Fibroblast of skin of scalp (primary cell): ENCODE measurements at places on chromosomes 4 and X.
A peak's percentile ranks its signal among the peaks of the same experiment; 100 is the strongest.

GRCh38 chr4:94304365-94304971 lies 38.2 kb downstream of the HPGDS start:
- DNase-seq, result peak; percentile 34

DNA sequence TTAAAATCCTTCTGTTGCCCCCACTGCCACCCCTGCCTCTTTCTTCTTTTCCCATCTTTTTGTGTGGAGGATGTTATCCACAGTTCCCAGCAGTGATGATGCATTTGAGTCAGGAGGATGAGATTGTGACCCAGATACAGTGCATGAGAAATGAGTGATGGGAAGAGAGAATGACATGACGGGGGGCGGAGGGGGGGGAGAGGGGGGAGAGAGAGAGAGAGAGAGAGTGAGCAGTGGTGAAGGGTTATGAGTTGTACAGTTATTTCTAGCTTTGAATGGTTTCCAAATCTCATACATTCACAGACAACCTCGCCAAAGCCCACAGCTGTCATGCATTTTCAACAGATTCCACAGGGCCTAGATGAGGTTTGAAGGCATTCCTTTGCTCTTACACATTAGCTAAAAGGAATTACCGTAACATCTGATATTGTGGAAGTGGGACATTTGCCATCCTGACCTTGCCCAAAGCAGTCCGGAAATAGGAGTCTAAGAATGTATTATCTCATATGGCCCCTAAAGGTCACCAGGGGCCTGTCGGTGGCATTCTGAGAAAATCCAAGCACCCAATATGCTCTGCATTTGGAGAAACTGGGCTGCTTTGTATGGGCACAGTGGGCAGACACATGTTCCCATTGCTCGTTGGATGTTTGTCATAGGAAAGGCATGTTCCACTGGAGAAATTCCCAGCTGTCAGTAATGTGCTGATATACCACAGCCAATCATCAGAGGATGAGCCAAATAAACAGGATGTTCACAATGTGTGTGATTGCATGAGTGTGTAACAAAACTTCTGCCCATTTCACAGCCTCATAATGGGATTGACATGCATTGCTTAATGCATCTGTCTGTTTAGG lies 435.8 kb downstream of the SPRY1 start:
- peak; percentile 100 for DNase-seq

GRCh38 chr4:136012220-136012619 lies 1520.1 kb downstream of the PCDH18 start:
- DNase-seq, result no peak

GRCh38 chrX:49995107-49995731 lies 72.8 kb downstream of the CLCN5 start:
- DNase-seq, result peak; percentile 75

DNA sequence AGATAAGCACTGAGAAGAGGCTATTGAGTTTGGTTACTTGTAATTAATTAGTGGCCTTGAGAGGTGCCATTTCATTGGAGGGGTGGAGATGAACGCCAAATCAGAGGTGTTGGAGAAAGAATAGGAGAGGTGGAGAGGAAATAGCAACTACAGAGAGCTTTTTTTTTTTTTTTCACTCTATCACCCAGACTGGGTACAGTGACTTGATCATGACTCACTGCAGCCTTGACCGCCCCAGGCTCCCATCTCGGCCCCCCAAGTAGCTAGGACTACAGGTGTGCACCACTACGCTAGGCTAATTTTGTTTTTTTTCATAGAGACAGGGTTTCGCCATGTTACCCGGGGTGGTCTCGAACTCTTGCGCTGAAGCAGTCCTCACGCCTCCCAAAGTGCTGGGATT lies 5.2 kb downstream of the NHS start:
- DNase-seq, result no peak

- no peak for DNase-seq
These were observed 126.9 kb upstream of the VEGFC start for GRCh38 chr4:176919631-176920030.

GRCh38 chrX:38375891-38376290 lies 23.5 kb downstream of the OTC start:
- no peak for DNase-seq

- DNase-seq, result no peak
These were observed 708 bp downstream of the BCLAF3 start for GRCh38 chrX:19990151-19990555.

- DNase-seq, result no peak
These were observed 11.9 kb upstream of the ZNF157 start for GRCh38 chrX:47358387-47359065.

GRCh38 chrX:149433451-149433850 lies 71.7 kb downstream of the IDS start:
- no peak for DNase-seq

DNA sequence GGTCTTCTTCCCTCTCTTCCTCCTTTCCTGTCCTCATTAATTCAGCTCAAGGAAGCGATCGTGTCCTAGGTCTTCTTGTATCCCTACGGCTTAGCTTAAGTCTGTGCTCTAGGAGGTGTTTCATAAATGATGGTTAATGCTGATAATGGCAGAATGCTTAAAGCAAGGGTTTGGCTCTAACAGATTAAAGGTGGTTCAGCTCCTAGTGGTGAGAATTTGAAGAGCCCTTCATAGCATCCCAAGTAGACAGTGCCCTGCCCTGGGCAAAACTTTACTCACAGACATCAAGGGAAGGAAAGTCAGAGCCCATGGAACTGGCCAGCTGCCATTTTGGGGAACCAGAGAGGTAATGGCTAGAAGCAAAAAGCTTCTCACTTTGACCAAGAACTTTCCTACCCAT lies 47.0 kb upstream of the PGRMC1 start:
- no peak for DNase-seq

- DNase-seq, result no peak
These were observed 12.3 kb downstream of the PPP3CA start for GRCh38 chr4:101334963-101335572.

GRCh38 chr4:153084980-153085630 lies 119.1 kb upstream of the TRIM2 start:
- peak; percentile 57 for DNase-seq

GRCh38 chrX:68372665-68373064 lies 60.6 kb downstream of the OPHN1 start:
- no peak for DNase-seq

GRCh38 chr4:80012291-80012690 lies 60.7 kb downstream of the ANTXR2 start:
- DNase-seq, result no peak

DNA sequence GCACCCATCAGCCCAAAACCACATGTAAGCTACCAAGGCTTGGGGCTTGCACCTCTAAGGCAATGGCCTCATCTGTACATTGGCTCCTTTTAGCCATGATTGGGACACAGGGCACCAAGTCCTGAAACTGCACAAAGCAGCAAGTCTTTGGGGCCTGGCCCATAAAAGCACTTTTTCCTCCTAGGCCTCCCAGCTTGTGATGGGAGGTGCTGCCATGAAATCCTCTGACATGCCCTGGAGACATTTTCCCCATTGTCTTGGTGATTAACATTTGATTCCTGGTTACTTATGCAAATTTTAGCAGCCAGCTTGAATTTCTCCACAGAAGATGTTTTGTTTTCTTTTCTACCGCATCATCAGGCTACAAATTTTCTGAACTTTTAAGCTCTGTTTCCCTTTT lies 58.5 kb upstream of the PABPC4L start:
- DNase-seq, result no peak

DNA sequence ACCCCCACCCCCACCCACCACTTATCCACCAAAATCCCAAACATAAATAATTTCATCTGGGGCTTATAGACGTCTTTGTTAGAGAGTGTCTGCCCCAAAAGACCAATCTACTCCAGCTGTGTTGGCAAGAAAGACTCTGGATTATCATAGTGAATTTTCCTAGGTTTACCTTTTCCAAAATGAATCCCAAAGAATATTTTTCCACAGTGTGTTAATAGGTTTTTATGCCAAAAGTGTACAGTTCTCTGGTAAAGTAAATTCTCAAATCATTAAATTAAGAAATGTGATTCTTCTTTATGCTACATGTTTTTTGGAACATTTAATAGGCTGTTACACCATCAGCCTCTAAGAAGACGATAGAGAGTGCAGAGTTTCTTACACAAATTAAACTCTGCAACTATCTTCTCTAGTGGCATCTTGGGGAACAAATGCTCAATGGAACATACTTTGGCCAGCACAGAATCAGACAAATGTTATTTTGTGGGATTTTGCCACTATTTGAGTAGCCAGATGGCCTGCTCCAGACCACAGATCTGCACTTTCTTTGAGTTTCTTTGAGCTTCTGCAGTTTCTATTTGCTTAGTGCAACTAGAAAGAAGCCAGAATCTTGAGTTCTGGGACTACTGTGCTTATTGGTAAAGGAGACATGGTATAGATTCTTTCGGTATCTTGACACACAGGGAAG lies 206.0 kb downstream of the KIT start:
- DNase-seq, result no peak

- DNase-seq, result no peak
These were observed at the start of gene GAB3 for GRCh38 chrX:154750301-154751202. GAB3 (minus strand) TSS chrX:154751077; CDS start chrX:154751025, 52 bp downstream.

GRCh38 chr4:155713911-155714310 lies 44.9 kb upstream of the GUCY1B1 start:
- DNase-seq, result no peak

DNA sequence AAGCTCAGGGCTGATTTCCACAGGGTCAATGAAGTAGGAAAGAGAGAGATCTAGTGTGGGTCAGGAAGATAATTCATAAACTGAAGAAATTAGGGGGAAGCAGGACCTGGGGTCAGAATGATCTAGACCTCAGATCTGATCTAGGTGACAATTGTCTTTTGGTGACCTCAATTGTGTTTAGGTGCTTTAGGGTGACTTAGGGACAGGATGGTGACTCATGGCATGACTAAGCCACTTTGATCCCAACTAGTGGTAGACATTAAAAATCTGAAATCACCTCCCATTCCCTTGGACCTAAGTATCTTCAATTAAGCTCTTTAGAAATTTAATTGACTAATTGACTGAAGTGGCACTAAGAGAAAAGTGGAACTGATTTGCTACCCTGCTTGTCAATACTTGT lies 36.7 kb upstream of the GRXCR1 start:
- no peak for DNase-seq

- peak; percentile 54 for DNase-seq
These were observed 21.3 kb upstream of the SULT1E1 start for GRCh38 chr4:69881173-69881773.

DNA sequence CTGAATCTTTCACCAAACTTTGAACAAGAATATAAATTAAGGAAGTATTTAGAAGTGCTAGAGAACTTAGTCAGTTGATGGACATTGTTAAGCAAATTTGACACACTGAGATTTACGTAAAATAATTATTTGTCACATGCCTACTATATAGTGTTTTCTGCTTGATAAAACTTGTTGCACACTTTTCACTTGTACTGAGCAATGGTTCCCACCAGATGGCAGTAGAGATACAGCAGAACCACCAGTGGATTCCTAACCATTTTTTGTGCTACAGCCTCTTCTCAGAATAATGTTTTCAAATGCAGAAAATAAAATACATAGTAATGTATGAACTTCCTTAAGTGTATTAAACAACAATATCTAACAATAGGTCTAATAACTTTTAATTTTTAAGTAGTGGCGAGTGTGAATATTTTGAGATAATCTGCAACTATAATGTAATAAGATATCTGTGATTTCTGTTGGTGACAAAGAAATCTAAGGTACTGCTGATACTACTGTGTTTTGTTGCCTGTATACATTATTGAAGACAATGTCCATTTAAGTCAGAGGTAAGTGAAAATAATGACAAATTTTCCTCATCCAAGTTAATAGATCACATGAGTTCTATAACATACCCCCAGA lies 81.2 kb downstream of the APOOL start:
- DNase-seq, result peak; percentile 14

GRCh38 chrX:43745938-43746721 lies 90.0 kb downstream of the MAOA start:
- no peak for DNase-seq

- DNase-seq, result no peak
These were observed 28.9 kb downstream of the TMEM144 start for GRCh38 chr4:158239196-158239595.

DNA sequence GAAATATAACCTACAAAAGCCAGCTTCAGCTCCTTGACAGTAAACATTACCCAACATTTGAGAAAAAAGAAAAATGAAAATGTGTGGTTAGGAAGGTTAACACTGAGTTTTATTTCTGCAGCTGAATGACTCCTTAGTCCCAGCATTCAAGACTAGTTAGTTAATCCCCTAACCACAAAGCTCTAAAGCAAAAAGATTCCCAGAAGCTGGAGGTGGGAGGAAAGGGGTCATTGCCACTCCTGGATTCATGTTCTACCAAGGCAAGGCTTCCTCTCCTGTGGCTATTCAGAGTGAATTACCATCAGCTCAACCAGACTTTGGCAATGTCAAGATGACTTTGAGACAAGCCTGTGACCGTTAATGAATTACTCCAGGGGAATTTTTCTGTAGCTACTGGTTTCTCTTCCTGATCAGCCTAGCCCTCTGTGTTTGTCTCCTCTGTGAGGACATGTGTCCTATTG lies 63.6 kb downstream of the HADH start:
- no peak for DNase-seq

- no peak for DNase-seq
These were observed 542.6 kb upstream of the IGFBP7 start for GRCh38 chr4:57652779-57653178.

- no peak for DNase-seq
These were observed 22.8 kb downstream of the AGA start for GRCh38 chr4:177419434-177419833.

DNA sequence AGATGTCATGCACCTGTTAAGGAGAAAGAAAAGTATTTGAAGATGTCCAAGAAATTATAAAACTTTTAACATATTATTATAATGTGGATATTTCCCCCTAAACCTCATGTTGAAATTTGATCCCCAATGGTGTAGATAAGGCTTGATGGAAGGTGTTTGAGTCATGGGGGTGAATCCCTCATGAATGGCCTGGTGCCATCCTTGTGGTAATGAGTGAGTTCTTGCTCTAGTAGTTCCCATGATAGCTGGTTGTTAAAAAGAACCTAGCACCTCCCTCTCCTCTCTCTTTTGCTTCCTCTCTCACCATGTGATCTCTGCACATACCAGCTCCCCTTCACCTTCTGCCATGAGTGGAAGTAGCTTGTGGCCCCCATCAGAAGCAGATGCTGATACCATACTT lies 176.6 kb upstream of the NR3C2 start:
- no peak for DNase-seq

- DNase-seq, result peak; percentile 74
These were observed 51.8 kb upstream of the TRAM1L1 start for GRCh38 chr4:117137145-117137544.

- no peak for DNase-seq
These were observed 470.2 kb downstream of the IQCM start for GRCh38 chr4:149345424-149345823.
